ENCODE measurements at places on chromosomes 2 and 18. TPM values are rescaled to one million over a fixed set of nuclear protein-coding genes. Genes with fewer than 3 reads are reported as not detected.

The TLX2 gene
- not detected for total RNA-seq

The RGPD3 gene
- 0.27 TPM for total RNA-seq

GRCh38 chr18:54983041-54983686 lies 23.9 kb upstream of the CCDC68 start:
- H3K4me3 ChIP-seq: no peak overlapping the region
- H3K27me3 ChIP-seq: peaks cover 6% of the 10 kb centered on the region
- no peak for DNase-seq
- no peaks in the 10 kb centered on the region for H3K36me3 ChIP-seq

- DNase-seq: no peak
- peaks cover 7% of the 10 kb centered on the region for H3K27me3 ChIP-seq
- H3K36me3 ChIP-seq: no peaks in the 10 kb centered on the region
- H3K4me3 ChIP-seq: no peak overlapping the region
These were observed 67.9 kb downstream of the LOXHD1 start for GRCh38 chr18:46588971-46589660.

- no peak overlapping the region for H3K4me3 ChIP-seq
- H3K27ac ChIP-seq: no peak overlapping the region
- peaks cover 2% of the 10 kb centered on the region for H3K27me3 ChIP-seq
- DNase-seq: peak; percentile 35
- H3K4me1 ChIP-seq: peaks cover 8% of the 10 kb centered on the region
These were observed 189.8 kb downstream of the SNTG2 start for GRCh38 chr2:1140389-1141003.

DNA sequence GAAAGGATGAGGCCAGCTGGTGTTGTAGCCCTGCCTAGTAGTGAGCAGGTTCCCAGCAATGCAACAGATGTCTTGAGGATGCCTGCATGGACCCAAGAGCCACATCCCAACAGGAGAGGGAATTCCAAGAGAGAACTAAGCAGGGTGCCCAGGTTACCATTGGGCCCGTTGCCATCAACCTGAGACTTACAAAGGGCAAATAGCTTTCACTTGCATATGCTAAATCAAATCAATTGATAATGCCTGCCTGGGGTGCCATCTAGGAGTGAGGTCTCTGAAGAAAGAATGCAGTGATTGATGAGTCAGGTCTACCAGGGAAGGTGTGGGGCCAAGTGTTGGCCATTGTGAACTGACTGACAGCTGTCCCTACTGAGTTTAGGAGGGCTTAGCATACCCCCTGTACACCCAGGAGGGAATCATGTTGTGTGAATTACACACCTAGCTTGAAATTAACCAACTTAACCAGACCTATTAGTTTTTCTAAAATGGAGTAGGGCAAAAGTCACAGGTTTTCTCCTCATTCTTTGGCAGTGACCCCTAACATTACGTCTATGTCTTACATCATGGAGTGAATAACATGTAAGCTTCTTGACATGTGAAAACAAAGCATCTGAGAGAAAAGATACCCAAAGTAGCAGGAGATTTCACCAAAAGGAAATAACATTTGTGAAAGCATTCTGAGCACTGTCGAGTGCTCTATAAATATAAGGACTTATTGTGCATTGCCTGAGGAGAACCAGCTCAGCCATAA lies 32.3 kb downstream of the FHOD3 start:
- H3K4me1 ChIP-seq: no peaks in the 10 kb centered on the region
- no peak overlapping the region for H3K27ac ChIP-seq
- no peaks in the 10 kb centered on the region for H3K36me3 ChIP-seq
- H3K4me3 ChIP-seq: no peak overlapping the region

DNA sequence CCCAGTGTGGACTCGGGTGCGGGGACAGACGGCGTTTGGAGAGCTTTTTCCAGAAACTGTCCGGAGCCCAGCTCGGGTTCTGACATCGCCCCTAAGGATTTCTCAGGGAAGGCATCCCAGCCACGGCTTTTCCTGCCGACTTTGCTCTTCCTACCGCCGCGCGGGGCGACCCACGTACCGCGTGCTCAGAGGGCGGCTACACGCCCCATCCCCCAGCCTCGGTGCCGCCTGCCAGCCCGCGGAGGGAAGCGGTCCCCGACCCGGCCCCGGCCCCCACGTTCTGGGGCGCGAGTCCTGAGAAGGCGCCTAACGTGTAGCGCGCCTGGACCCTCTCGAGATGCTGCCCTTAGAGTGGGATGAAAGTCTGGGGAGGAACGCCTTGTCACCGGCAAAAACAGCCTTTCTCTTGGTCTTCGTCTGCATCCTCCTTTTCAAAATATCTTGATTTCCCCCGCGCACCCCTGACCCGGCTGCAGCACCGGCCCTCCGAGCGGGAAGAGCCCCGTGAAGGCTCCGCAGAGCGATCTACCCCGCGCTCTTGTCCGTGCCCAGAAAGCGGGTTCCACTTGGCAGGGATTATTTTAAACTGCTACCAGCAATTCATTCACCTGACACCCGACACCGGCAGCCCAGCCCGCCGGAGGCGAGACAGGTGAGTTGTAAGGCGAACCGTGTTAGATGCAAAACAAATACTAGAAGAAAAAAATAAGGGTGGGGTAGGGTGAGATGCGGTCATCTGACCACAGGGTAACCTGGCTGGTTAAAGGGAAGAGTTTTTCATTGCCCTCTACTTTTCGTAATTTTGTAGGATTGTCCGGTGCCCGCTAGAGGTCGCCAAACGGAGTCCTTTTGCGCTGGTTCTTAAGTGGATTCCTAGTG lies 812 bp upstream of the KCNG3 start:
- H3K4me3 ChIP-seq: peak overlapping the region; percentile 92
- H3K27me3 ChIP-seq: peaks cover 22% of the 10 kb centered on the region
- H3K4me1 ChIP-seq: peaks cover 8% of the 10 kb centered on the region
- DNase-seq: peak; percentile 47

DNA sequence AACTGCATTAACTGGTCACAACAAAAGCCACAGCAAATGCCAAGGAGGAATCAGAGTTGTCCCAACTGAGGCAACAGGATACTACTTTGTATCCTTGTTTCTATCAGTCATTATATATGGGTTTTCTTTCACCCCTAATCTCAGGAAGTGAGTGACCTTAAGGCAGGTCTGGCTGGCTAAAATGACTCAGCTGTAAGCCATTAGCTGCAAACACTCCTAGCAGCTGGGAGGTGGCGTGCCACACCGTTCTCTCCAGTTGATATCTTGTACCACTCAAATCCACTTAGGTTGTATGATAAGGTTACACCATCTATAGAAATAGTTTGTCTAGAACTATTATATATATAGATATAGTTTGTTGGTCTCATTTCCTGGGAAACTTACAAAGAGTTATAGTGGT lies 171.1 kb upstream of the MC4R start:
- H3K4me3 ChIP-seq: no peak overlapping the region
- H3K27ac ChIP-seq: no peak overlapping the region
- no peak for DNase-seq
- no peaks in the 10 kb centered on the region for H3K4me1 ChIP-seq
- H3K36me3 ChIP-seq: no peaks in the 10 kb centered on the region

- no peaks in the 10 kb centered on the region for H3K27me3 ChIP-seq
- DNase-seq: no peak
- no peak overlapping the region for H3K27ac ChIP-seq
- peaks cover 7% of the 10 kb centered on the region for H3K36me3 ChIP-seq
- no peaks in the 10 kb centered on the region for H3K4me1 ChIP-seq
These were observed 218.3 kb upstream of the SLC39A10 start for GRCh38 chr2:195438692-195439091.

DNA sequence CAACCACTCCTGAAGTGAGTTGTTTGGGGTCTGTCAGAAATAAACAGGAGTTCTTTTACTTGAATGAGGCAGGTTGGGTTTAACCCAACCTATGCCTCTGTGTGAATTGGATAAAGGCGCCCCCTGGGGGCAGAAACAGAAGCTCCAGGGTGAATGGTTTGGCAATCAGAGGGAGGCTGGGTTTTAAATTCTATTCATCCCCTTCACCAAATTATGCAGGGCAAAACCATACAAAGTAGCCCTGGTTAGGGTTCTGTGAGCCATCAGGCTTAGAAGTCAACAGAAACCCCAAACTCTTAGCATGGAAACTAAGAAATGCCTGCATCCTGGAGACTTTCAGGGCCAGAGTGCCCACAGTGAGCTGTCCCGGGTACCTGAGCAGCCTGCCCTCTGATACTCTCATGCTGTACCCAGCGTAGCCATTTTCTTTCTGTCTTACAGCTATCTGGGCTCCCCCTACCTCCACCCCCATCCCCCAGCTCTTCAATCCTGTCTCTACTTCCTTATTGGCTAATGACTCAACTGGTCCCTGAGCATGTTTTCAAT lies 241.5 kb downstream of the ICOS start:
- H3K27ac ChIP-seq: no peak overlapping the region
- no peaks in the 10 kb centered on the region for H3K27me3 ChIP-seq
- no peaks in the 10 kb centered on the region for H3K36me3 ChIP-seq
- no peaks in the 10 kb centered on the region for H3K4me1 ChIP-seq
- no peak for DNase-seq

The REV1 gene
- 52.1 TPM for total RNA-seq

GRCh38 chr18:69708844-69709243 lies 238.8 kb downstream of the CD226 start:
- H3K27ac ChIP-seq: no peak overlapping the region
- no peak overlapping the region for H3K4me3 ChIP-seq
- no peaks in the 10 kb centered on the region for H3K4me1 ChIP-seq
- no peak for DNase-seq

The COL4A3 gene
- 18.3 TPM for total RNA-seq

DNA sequence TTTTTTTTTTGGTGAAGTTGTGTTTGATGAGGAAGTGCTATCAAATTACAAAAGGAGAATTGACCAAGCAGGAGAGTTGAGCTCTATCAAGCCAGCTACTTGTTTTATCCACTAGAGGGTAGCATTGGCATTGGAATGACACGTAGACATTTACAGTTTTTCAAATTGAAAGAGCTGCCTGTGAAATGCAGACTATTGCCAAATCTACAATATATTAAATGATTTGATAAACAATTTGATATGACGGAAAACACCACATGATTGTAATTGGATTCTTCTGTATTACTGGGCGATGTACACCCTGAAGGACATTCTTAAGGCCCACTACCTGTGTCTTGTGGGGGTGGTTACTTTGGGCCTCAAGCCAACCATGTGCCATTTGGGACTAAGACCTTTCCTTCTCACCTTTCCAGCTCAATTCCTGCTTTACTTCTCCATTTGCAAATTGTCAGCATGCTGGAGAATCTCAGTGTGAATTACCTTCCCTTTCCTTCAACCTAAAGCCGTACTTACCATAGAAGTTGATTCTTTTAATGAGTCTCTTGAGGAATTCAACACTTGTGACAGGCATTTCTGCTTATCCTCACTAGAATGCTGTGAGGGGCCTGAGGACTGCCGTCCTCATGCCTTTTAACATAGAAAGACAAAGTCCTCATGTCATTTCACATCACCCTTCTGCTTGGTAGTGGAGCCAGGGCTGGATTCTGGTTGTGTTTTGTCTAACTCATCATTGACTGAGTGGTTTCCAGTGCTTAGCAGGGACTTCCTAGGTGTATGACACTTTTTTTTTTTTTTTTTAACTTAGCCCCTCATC lies 134.8 kb upstream of the THUMPD2 start:
- peaks cover 2% of the 10 kb centered on the region for H3K27me3 ChIP-seq
- no peak overlapping the region for H3K27ac ChIP-seq
- DNase-seq: no peak
- no peaks in the 10 kb centered on the region for H3K4me1 ChIP-seq

GRCh38 chr2:11541693-11542274 lies 7.9 kb downstream of the GREB1 start:
- H3K27ac ChIP-seq: no peak overlapping the region
- H3K27me3 ChIP-seq: peaks cover 22% of the 10 kb centered on the region
- DNase-seq: no peak
- no peaks in the 10 kb centered on the region for H3K4me1 ChIP-seq
- no peak overlapping the region for H3K4me3 ChIP-seq
- H3K36me3 ChIP-seq: no peaks in the 10 kb centered on the region

GRCh38 chr18:5029592-5029991 lies 167.5 kb downstream of the AKAIN1 start:
- H3K36me3 ChIP-seq: no peaks in the 10 kb centered on the region
- no peaks in the 10 kb centered on the region for H3K4me1 ChIP-seq
- no peak overlapping the region for H3K27ac ChIP-seq
- DNase-seq: no peak

The NOTO gene
- total RNA-seq: not detected

DNA sequence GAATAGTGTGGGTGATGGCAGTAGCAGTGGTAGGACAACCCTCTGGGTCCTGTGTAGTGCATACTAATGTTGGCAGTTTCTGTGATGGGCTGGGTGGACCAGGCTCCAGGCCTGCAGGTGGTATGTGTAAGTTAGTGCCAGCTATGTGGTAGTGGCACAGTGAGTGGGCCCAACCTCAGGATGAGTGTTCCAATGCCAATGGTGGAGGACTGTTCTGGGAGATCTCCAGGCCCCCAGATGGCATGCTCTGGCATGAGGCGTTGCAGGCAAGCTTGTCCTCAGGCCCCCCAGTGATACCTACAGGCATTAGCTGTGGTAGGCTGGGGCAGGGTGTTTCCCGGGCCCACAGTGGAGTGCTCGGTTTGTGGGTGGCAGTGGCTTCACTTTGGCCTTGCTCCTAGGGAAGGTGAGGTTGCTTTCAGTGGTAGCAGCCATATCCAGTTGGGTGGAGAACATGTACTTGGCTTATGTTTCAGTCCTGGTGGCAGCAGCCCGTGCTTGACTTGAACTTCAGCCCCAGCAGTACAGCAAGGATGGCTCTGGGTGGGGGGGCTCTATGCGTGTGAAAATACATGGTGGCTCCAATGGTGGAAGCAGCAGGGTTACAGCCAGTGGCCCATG lies 32.4 kb downstream of the TEX51 start:
- no peak for DNase-seq
- H3K36me3 ChIP-seq: no peaks in the 10 kb centered on the region
- H3K4me1 ChIP-seq: peaks cover 6% of the 10 kb centered on the region
- no peak overlapping the region for H3K27ac ChIP-seq

DNA sequence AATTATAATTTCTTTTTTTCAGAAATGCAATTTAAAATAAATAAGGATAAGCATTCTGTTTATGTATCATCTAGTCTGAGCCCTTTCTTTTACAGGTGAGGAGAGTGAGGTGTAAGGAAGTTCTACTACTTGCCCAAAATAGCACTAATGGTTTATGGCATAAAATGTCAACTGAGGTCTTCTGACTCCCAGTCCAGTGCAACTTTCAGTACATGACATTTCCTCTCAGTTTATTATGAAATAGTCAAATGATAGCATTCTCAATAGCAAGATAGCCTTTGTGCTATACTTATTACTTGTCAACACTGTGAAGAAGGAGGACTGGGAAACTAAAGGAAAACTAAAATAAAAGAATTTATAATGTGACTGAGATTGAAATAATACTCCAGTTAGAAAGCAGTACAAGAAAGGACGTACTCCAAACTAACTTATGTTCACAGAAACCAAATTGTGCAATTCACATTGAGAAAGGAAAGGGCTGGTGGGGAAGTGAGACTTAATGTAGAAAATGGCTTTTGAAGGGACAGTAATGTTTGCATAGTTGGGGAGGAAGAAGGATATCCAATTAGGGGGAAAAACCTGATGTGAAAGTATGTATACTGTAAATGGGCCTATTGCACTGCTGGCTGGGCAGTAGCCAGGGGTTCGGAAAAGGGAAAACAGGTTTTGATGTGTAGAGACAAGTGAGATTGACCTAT lies 166.7 kb upstream of the ZEB2 start:
- H3K4me3 ChIP-seq: no peak overlapping the region
- H3K4me1 ChIP-seq: peaks cover 34% of the 10 kb centered on the region
- no peaks in the 10 kb centered on the region for H3K27me3 ChIP-seq
- no peak for DNase-seq
- H3K27ac ChIP-seq: peak overlapping the region; percentile 1

All from activated B cell treated with CpG ODN at 0.5 μM for 24 hours (primary cell).